Urinary bladder (tissue), 4 donors: ENCODE measurements at places on chromosomes 5 and 9. TPM values are rescaled to one million over a fixed set of nuclear protein-coding genes. Genes with fewer than 3 reads are reported as not detected.

Gene IL13
- polyA plus RNA-seq = not detected

Gene EDIL3
- polyA plus RNA-seq = 19.2 TPM

Gene WWC1
- 2.1 TPM for polyA plus RNA-seq

DNA sequence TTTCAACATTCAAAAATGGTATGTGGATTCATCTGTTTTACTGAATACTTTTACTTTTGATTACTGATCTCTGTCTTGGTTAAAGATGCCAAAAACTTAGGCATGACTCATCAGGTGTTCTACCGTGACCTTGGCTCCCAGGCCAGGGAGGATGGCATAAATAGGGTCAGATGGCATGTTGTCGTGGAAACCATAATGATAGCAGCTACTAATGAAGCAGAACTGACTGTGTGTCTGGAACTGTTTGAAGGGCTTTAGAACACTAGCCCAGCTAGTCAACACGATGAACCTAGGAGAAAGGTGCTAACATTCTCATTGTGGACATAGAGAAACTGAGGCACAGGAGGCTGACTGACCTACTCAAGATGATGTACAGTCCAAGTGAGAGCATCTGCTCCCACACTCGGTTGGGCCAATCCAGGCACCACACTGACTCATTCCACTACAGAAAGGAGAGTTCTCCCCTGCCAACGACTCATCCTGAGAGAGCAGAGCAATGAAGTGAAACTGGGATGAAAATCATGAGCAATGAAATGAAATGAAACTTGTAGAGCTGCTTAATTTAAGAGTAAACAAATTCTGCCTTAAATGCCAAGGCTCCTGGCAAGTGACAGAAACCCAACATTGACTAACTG is 116.0 kb downstream of the TENT4A start:
- DNase-seq = no peak

- no peak for DNase-seq
Observed at GRCh38 chr5:34674187-34674586, 18.1 kb downstream of the RAI14 start.

GRCh38 chr5:145768863-145769262 is 66.3 kb downstream of the PRELID2 start:
- no peak for DNase-seq

GRCh38 chr9:108634204-108634603 is 221.6 kb downstream of the ACTL7B start:
- DNase-seq = peak; percentile 13

GRCh38 chr5:158841481-158842276 is 258.0 kb downstream of the EBF1 start:
- no peak for DNase-seq

- no peak for DNase-seq
Observed at GRCh38 chr5:39219437-39219836, at the start of gene FYB1. Gene FYB1, minus strand, starts transcription at chr5:39219563. Its CDS starts 16,603 bp downstream, at chr5:39202960.

DNA sequence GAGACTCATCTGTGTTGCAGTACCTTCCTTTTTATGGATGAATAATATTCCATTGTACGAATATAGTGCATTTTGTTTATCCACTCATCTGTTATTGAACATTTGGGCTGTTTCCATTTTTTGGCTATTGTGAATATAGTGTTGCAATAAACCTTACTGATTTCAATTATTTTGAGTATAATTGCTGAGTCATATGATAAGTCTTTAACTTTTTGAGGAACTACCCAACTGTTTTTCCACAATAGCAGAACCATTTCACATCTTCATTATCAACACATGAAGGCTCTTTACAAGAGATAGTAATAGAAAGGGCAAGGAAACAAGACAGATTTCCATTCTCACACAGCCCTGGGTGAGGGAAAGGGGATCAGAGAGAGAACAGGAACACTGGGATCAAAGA is 329.2 kb downstream of the RAB3C start:
- no peak for DNase-seq

GRCh38 chr9:133037775-133038515 is 7.1 kb downstream of the GTF3C5 start:
- no peak for DNase-seq
